ENCODE measurements at places on chromosomes 7 and 10.

- no peak for DNase-seq
These were observed 201.7 kb upstream of the ADARB2 start for GRCh38 chr10:1939016-1939415.

DNA sequence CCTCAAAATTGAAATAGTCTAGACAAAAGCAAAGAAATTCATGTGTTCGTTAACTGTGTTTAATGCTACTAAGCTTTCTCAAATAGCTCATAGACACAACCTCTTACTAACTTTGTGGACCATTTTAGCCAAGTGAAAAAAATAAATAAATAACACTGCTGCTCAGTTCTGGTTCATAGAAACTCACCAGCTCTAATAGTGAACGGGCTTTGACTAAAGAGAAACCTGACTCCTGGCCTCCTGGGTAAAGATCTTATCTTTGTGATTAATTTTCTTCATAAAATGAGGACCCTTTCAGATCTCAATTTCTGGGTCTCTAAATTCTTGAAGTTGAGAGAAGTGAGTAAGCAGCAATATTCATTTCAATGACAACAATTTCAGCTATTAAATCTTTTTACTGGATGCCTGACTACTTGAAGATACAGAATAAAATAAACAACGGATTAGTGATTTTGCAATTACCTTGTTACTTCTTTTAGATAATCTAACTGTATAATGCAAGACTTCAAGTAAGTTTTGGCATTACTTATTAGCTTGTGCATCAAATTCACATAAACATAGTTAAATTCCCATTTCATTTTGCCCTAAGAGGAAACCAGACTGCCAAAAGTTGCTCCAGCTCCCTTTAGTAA, 3.1 kb downstream of the CADPS2 start:
- DNase-seq = no peak

GRCh38 chr7:93890041-93890463, 501 bp downstream of the TFPI2 start:
- DNase-seq = no peak

DNA sequence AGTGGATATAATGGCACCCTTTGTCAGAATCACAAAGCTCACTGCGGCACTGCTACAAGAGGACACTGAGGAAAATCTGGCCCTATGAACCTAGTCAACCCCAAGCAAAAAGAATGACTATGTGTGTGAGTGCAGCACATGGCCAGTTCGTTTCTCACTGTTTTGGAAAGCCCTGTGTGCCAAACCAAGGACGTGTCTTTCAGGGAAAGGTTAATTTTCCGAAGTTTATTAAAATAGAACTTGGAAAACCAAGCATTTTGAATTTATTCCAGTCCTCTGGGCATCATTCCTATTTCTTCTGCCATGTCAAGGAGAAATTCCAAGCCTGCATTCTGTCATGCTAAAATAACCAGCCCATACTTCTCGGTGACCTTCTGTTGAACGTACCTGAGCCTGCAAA, 471.8 kb downstream of the PLXDC2 start:
- DNase-seq = no peak

GRCh38 chr10:59854571-59854970, 51.8 kb downstream of the CCDC6 start:
- no peak for DNase-seq

DNA sequence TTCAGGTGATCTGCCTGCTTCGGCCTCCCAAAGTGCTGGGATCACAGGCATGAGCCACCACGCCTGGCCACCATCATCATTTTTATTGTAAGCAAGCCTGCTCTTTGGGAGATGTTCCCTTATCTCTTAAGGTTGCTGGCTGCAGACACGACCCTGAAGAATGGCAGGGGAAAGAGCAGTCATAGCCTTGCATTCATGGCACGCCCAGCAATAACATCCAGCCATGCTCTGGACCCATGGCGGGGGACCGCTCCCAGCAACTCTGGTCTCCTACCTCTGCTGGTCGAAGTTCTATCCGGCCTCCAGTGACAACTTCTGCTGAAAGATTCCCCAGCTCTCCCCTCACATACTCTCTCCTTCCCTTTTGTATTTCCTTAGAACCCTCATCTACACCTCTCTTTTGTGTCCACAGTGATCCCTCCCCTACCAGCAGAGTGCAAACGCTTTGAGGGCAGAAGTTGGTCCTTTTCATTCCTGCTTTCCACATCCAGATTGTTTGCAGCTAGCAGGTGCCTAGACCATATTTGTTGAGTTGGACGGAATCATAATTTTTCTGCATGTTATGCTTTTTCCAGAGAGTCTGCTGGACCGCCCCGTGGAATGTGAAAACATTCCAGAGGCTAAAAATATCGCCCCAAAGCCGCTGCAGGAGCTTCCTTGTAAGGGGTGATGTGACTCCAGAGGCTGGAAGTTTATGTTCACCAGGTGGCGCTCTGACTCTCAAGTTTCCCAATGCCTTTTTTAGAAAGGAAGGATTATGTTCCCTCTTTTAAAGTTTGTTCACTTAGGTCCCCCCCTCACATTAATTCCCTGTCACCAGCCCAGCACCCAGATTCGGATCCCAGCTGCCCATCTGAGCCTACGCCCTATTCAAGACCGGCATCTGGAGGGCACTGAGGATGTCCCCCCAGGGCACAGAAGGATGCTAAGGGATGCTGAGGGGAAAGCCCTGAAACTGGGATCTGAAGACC, 4.3 kb upstream of the MARVELD1 start:
- DNase-seq = no peak

- DNase-seq = peak; percentile 82
These were observed 110.8 kb downstream of the HIBADH start for GRCh38 chr7:27551803-27552400.

DNA sequence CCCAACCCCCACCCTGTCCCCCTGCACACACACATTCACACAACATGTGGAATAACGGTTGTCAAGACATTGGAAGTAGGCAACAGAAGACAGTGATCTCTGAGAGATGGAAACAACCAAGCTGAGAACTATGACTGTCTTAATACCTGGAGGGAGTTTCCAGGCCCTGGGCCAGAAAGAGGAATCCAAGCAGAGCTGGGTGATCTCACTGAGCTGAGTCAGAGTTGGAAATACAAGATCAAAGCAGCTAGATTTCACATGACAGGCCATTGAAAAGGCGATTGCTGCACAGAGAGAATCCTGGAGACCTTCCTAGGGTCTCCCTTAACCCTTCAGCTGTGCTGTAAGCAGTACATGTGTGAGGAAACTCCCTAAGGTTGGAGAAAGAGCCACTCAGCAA, 165.8 kb upstream of the PRSS1 start:
- DNase-seq = no peak

DNA sequence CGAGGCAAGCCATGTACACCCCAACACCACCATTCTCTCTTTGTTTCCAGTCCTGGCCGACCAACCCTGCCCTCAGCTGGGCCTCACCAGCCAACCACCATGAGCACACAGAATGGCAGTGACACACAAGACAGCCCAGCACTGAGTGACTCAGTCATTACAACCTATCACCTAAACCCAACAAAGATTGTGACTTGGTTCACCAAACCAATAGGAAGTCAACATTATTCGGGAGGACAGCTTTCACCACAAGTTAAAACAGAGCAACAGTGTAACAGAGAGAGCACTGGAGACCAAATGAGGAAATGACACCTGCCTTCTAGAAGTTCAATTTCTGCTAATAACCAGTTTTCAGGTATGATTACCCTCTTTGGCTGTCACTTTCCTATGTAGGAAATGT, 72.1 kb downstream of the DNMBP start:
- DNase-seq = no peak

DNA sequence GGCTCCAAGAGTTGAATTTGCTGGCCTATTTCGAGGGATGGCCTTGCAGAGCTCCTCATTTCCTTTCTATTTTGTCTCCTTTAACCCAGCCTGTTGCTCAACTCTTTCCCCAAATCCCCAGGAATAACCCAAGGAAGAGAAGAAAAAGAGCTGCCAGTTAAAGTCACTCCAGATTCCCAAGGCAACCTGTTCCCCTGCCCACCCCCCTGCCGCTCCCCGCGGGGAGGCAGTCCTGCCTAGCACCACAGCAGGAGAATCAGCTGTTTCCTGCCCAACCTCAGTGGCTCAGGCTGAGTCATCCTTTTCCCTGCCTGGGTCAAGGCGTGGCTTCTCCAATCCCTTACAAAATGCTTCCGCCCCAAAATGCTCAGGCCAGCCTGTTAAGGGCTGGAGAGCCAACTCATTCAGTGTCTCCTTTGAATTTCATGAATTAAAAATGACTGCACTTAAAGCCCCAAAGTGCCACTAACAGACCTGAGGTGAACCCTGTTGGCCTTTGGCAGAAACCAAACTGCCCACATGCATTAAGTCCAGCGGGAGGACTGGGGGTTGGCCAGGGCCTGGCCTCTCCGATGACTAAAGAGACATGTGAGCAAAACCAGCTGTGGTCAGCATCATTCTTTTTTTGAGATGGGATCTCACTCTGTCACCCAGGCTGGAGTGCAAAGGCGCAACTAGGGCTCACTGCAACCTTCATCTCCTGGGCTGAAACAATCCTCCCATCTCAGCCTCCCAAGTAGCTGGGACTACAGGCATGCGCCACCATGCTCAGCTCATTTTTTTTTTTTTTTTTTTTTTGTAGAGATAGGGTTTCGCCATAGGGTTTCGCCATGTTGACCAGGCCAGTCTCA, 83.2 kb upstream of the KIF5B start:
- peak; percentile 14 for DNase-seq

DNA sequence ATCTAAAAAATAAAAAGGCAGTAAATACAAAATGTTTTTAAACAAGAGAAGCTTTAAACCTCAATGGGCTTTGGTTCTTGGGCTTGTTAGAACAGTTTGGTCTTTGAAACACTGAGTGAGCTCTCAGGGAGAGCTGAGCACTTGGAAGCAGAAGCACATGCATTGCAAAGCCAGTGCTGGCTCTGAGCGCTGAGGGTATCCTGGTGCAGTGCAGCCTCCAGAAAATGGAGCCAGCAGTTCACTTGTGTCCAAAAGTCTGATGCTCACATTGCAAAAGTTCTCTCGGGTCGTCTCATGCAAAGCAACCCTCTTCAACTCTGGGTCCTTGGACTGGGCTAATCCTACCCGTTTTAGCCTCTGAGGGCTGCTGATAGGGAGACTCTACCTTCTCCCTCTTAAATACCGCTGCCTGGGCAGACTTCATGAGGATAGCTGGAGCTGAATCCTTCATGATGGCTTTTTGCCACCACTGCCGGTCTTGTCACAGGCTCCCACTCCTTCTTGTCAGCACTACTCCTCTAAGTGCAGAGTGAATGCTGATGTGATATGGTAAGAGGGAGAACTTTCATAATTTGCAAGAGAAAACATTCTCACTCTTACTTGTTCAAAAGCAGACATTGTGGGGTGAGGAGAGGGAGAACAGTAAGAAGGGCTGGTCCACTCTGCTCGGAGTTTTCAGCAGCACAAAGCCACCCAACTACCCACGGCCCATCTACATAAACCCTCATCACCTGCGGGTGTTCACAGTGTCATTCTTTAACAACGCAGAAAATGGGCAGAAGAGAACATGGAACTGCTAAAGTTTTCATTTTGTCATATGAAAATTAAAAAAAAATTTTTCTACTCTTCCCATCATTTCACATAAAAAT, 42.2 kb upstream of the BMPER start:
- no peak for DNase-seq

DNA sequence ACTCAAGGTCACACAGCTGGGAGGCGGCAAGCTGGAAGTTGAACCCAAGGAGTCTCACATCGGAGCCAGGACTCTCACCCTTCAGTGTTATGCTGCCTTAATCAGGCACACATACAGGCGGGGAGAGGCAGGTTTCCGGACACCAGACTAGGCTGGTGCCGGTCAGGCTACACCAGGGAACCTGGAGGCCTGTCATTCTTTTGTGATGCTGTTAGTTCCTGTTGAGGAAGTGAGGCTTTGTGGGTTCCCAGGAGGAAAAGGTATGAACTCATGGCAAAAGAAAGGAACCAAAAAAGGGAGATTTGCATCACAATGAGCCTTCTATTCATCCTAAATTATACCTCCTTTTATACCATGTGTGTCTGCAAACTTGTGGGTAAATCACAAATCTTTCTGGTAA, 103.8 kb downstream of the TCF7L2 start:
- DNase-seq = no peak

DNA sequence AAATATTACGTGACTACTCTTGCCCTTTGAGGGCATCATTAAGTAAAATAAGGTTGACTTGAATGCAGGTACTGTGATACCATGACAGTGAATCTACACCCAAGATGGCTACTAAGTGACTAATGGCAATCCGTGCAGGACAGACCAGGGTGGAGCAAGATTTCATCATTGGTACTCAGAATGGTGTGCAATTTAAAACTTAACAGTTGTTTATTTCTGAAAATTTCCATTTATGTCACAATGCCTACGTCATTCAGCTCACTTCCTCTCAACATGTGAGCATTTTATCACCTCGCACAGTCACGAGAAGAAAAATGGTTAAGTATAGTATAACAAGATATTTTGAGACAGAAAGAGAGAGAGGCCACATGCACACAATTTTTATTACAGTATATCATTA, 50.3 kb upstream of the MET start:
- DNase-seq = no peak

GRCh38 chr7:41685684-41686083, 17.2 kb downstream of the INHBA start:
- DNase-seq = no peak

DNA sequence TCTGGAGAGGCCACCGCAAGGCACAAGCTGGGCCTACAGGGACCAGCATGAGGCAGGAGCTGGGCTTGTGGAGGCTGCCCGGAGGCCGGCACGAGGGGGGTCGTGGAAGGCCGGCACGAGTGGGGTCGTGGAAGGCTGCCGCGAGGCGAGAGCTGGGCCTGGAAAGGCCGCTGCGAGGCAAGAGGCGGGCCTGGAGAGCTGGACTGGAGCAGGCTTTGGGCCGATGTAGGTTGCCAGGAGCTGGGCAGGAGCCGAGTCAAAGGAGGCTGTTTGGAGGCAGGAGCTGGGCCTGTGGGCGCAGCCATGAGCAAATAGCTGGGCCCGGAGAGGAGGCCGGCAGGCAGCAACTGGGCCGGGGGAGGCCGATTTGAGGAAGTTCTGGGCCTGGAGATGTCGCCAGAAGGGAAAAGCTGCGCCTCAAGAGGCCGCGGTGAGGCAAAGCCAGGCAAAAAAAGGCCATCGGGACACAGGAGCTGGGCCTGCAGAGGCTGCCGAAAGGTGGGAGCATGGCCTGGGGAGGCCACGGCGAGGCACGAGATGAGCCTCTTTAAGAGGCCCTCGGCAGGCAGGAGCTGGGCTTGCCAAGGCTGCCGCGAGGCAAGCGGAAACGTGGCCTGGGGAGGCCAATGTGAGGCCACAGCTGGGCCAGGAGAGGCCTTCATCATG, 26.5 kb downstream of the MDH2 start:
- DNase-seq = no peak

DNA sequence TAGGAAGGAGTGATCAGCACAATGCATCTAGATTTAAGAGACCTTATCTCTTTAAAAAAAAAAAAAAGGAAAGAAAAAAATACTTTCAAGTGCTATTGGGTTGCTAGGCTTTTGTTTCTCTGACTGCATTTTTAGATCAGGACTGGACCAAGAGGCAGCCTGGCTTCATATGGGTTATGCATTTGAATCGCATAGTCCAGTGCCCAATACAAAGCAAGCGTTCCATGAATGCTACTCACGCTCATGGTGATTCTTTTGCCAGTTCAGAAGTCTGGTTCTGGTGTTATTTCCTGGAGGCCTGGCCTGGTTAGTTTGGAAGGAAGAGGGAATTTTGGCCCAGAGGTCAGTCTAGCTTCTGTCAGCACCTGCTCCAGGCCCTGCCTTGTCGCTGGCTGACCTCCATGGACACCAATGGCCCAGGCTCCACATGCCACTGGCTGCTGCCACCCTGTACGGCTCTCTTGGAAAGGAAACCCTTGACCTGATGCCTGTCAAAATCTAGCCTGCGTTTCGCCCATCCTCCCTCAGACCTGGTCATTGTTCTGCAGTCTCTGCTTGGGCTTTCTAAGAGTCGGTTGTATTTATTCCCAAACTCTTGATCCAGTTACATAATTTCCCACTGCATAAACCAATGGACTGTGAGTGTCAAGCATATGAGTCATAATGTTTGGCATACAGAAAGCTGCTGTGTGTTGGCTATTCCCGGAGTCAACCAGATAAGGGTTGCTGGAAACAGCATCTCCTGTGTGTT, 74.3 kb upstream of the MKX start:
- no peak for DNase-seq
